ENCODE measurements at places on chromosomes 3 and 15.

GRCh38 chr3:34856081-34856947 is 783.0 kb upstream of the ARPP21 start:
- no peak for DNase-seq

DNA sequence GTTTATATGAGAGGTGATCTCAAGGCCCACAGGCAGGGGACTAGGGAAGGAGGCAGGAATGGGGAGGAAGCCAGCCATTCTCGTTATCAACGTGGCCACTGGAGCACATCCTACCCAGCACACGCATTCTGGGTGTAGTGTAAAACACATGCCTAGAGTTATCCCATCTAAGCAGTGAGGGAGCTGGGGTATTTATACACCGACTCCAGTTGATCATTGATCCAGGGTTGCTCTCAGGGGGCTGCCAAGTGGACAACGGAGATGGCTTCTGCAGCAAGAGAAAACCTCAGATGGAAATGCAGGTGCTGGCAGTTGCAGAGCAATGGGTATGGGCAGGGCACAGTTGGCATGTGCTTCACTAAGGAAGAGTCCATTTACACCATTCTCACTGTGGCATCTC is 30.4 kb upstream of the SYNM start:
- DNase-seq, result no peak

- no peak for DNase-seq
These were observed 19.0 kb downstream of the RPL39L start for GRCh38 chr3:187120326-187120725.

- no peak for DNase-seq
These were observed 7.2 kb upstream of the IL20RB start for GRCh38 chr3:136950623-136951022.

DNA sequence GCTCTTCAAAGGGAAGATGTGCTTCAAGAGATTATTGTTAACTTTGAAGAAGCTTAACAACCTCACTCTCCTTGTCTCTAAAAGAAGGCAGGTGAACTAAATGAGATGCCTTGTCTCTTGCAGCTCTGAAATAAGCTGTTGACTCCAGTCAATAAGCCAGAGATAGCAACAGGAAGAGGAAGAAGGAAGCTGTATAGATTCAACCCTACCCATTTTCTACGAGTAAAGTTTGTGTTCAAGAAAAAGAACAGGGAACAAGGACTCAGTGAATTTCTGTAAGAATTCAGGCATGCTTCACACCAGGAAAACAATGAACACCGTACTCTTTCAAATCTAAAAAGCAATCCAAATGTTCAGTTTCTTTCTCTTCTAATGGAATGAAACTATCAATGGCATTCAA is 503.5 kb downstream of the MAGI1 start:
- no peak for DNase-seq

- no peak for DNase-seq
These were observed 133.6 kb upstream of the RAP2B start for GRCh38 chr3:153028381-153028780.

- DNase-seq, result no peak
These were observed 156.3 kb upstream of the STRIT1 start for GRCh38 chr3:155449613-155450267.

DNA sequence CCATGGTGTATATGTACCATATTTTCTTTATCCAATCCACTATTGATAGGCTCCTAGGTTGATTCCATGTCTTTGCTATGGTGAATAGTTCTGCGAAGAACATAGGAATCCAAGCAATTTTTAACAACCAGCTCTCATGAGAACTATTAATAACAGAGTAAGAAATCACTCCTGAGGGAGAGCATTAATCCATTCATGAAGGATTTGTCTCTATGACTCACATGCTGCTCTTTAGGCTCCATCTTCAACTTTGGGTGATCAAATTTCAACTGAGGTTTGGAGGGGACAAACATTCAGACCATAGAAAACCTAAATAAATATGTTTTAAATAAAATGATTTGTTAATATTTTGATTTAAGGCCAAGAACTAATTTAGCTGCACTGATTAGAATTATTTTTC is 147.4 kb downstream of the NSUN3 start:
- DNase-seq, result no peak

- no peak for DNase-seq
These were observed 183.2 kb downstream of the MAGI1 start for GRCh38 chr3:65855370-65856100.

- DNase-seq, result no peak
These were observed 13.4 kb upstream of the SCN10A start for GRCh38 chr3:38829404-38829803.

GRCh38 chr3:111080413-111080812 is 8.8 kb downstream of the NECTIN3 start:
- no peak for DNase-seq

GRCh38 chr3:125120379-125121122 is 64.8 kb upstream of the HEG1 start:
- DNase-seq, result no peak

All from stimulated activated CD4-positive, alpha-beta T cell treated with anti-CD3 and anti-CD28 coated beads, Interleukin-12 subunit alpha, Interleukin-12 subunit beta, amount 100 ng/mL, for 24 hours (primary cell).